Fibroblast of villous mesenchyme (primary cell): ENCODE measurements at places on chromosomes 5 and 9. TPM values are rescaled to one million over a fixed set of nuclear protein-coding genes. Genes with fewer than 3 reads are reported as not detected.

The TMEFF1 gene
- total RNA-seq, result 0.43 and 0.97 TPM in 2 replicates

The SOX30 gene
- total RNA-seq, result under 0.01 TPM in 1 of 2 replicates, not detected in the other

The PDE6A gene
- under 0.01 TPM in 1 of 2 replicates, not detected in the other for total RNA-seq

The ANKRD34B gene
- not detected in 2 replicates for total RNA-seq

The SEMA4D gene
- 0.43 and 1.6 TPM in 2 replicates for total RNA-seq

The NPR2 gene
- 16.4 and 19.9 TPM in 2 replicates for total RNA-seq

The SLC23A1 gene
- not detected in 2 replicates for total RNA-seq

The CARD19 gene
- total RNA-seq, result 35.8 and 45.1 TPM in 2 replicates

The TRIM36 gene
- total RNA-seq, result 0.97 and 2.2 TPM in 2 replicates

The ANKRD18A gene
- under 0.01 TPM in 1 of 2 replicates, not detected in the other for total RNA-seq

The NSG2 gene
- total RNA-seq, result under 0.01 TPM in 1 of 2 replicates, not detected in the other

The NR5A1 gene
- total RNA-seq, result not detected in 2 replicates

The RANBP3L gene
- total RNA-seq, result 0.32 and 1.3 TPM in 2 replicates

The SCGB3A2 gene
- not detected in 2 replicates for total RNA-seq

The BARX1 gene
- not detected in 2 replicates for total RNA-seq

The FRMD3 gene
- 0.64 and 0.86 TPM in 2 replicates for total RNA-seq

The TYRP1 gene
- 0.43 and 2.9 TPM in 2 replicates for total RNA-seq

The LECT2 gene
- total RNA-seq, result not detected in 2 replicates

The GLRA1 gene
- not detected in 2 replicates for total RNA-seq

The PDLIM4 gene
- 42.8 and 97.2 TPM in 2 replicates for total RNA-seq

The CARD9 gene
- 14.7 and 20.0 TPM in 2 replicates for total RNA-seq

The HAVCR1 gene
- not detected in 2 replicates for total RNA-seq

The TMEM252 gene
- total RNA-seq, result not detected in 2 replicates

The PLAC8L1 gene
- not detected in 2 replicates for total RNA-seq

The MED10 gene
- total RNA-seq, result 8.6 and 9.3 TPM in 2 replicates

The GABRP gene
- not detected in 2 replicates for total RNA-seq

The ANKRD55 gene
- under 0.01 and 0.32 TPM in 2 replicates for total RNA-seq

The GHR gene
- 0.97 and 2.2 TPM in 2 replicates for total RNA-seq

The C9orf152 gene
- not detected in 2 replicates for total RNA-seq

The LCP2 gene
- total RNA-seq, result not detected in 2 replicates

The HTR1A gene
- total RNA-seq, result not detected in 2 replicates

The FBXL7 gene
- 10.6 and 11.2 TPM in 2 replicates for total RNA-seq

The OLFM1 gene
- total RNA-seq, result 0.43 and 0.64 TPM in 2 replicates

The GABBR2 gene
- total RNA-seq, result under 0.01 TPM in 1 of 2 replicates, not detected in the other

The CD72 gene
- total RNA-seq, result 0.86 and 1.3 TPM in 2 replicates

The PAX5 gene
- not detected in 2 replicates for total RNA-seq

The SH3RF2 gene
- 0.97 and 2.2 TPM in 2 replicates for total RNA-seq

The ENC1 gene
- 50.3 and 72.1 TPM in 2 replicates for total RNA-seq

The SMAD5 gene
- 53.5 and 85.1 TPM in 2 replicates for total RNA-seq

The NAA35 gene
- total RNA-seq, result 20.9 and 28.5 TPM in 2 replicates

The PAEP gene
- total RNA-seq, result not detected in 2 replicates

The IFNA13 gene
- not detected in 2 replicates for total RNA-seq

The PRDM9 gene
- not detected in 2 replicates for total RNA-seq

The BARHL1 gene
- total RNA-seq, result not detected in 2 replicates

The DBH gene
- total RNA-seq, result not detected in 2 replicates

The DNM1 gene
- total RNA-seq, result 15.5 and 36.1 TPM in 2 replicates

The GOLPH3 gene
- 71.8 and 86.4 TPM in 2 replicates for total RNA-seq
